ENCODE measurements at places on chromosomes 7 and 10. TPM values are rescaled to one million over a fixed set of nuclear protein-coding genes. Genes with fewer than 3 reads are reported as not detected.

The ZDHHC6 gene
- total RNA-seq = 61.1 TPM

The CFAP43 gene
- total RNA-seq = 0.21 TPM

The GRM3 gene
- total RNA-seq = not detected

DNA sequence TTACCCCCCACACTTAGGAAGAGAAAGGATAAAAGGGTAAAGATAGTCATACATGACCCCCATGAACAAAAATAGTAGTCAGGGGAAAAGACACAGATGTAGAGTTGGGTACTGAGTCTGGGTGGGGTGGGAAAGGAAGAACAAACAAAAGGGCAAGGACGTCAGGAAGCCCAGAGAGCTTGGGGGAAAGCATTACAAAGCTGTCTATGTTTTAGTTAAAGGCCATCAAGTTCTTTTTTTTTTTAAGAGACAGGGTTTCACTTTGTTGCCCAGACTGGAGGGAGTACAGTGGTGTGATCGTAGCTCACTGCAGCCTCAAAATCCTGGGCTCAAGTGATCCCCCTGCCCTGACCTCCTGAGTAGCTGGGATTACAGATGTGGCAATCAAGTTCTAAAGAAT, 98.4 kb upstream of the PDLIM1 start:
- DNase-seq = no peak

DNA sequence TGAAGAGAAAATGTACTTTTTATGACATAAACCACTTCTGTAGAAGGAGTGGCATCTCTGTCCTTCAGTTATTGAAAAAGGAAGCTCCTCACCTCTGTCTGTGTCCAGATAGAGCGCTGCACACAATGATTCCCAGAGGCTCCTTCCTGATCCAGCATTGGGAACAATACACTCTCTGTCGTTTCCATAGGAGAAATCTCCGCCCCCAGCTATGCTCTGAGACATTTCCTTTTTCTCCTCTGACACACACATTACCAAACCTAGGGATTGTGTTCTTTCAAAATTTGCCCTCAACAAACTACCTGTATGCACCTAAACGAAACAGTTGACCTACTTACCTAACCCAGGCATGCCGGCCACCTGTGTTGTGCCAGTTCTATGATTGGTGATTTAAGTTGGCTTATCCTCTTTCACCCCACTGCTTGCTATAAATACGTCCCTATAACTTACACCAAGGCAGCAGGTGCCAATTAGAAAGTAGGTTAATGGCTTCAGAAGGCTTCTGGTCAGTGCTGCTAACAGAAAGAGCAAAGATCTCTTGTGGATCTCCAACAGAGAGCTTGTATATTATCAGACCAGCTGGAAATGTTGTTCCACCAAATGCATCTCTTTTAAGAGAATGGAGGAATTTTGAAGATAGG, 140.1 kb upstream of the JCAD start:
- no peak for DNase-seq

DNA sequence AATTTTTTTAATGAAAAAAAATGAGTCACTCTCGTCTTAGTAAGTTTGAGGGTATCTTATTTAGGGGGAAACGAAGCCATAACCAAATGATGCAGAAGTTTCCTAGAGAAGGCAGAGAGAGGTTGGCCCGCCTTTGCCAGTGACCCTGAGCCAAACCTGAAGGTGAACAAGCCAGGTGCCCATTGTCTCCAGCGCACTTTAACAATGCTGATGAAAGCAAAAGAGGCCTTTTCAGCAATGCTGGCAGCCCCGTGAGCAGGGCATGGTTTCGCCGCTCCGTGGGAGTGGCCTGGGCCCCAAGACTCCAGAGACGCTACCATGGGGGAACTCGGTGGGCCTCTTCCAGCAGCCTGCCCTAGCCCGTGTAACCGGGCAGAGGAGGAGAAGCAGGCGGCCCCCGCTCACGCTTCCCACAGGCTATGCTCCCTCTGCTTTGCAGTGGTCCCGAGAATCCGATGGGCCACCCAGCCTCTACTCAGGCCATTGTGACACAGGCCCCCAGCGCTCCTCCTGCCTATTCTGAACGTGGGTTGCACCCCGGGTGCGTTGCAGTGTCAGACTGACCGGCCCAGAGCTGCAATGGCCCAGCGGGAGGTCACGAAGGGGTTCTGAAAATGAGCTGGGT, 14.0 kb upstream of the UNCX start:
- no peak for DNase-seq
